ENCODE measurements at places on chromosomes 6 and 20. TPM values are rescaled to one million over a fixed set of nuclear protein-coding genes. Genes with fewer than 3 reads are reported as not detected.
A peak's percentile ranks its signal among the peaks of the same experiment; 100 is the strongest.

- H3K4me3 ChIP-seq = no peak overlapping the region
- H3K27ac ChIP-seq = no peak overlapping the region
- no peaks in the 10 kb centered on the region for H3K4me1 ChIP-seq
- H3K27me3 ChIP-seq = no peaks in the 10 kb centered on the region
- no peaks in the 10 kb centered on the region for H3K36me3 ChIP-seq
Observed at GRCh38 chr6:96101564-96101963, 85.8 kb downstream of the FUT9 start.

Gene TRIM31
- total RNA-seq = not detected

- DNase-seq = no peak
- H3K27ac ChIP-seq = no peak overlapping the region
- H3K27me3 ChIP-seq = no peaks in the 10 kb centered on the region
Observed at GRCh38 chr20:24017458-24017755, 28.8 kb upstream of the GGTLC1 start.

Gene FOXC1
- 2.4 TPM for total RNA-seq

DNA sequence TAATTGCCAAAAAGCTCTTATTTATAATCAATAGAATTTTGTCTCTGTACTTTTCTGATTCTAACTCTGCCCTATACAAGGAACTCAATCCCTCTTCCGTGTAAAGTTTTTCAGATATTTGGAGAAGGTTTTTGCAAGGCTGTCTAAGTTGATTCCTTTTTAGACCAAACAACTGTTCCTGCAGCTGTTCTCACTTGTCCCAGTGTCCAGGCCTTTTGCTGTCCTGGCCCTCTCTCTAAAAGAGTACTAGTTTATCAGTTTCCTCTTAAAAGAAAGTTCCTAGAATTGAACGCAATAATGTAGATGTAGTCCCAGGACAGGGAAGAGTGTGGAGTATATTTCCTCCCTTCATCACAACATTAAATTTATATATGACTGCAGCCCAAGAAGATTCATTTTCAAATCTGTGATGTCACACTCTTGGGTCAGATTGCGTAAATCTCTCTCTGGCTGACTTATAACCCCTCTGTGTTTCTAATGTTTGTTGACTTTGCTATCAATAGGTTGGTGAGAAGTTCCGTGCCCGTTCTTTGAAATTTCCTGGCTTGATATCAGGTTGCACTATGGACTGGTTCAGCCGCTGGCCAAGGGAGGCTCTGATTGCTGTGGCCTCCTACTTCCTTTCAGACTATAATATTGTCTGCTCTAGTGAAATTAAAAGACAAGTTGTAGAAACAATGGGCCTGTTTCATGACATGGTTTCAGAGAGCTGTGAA, 139.4 kb upstream of the GLP1R start:
- no peaks in the 10 kb centered on the region for H3K27me3 ChIP-seq
- DNase-seq = no peak
- H3K27ac ChIP-seq = no peak overlapping the region
- no peaks in the 10 kb centered on the region for H3K4me1 ChIP-seq
- H3K36me3 ChIP-seq = no peaks in the 10 kb centered on the region
- H3K4me3 ChIP-seq = no peak overlapping the region

GRCh38 chr20:49660912-49661311, 52.8 kb downstream of the B4GALT5 start:
- H3K36me3 ChIP-seq = no peaks in the 10 kb centered on the region
- no peaks in the 10 kb centered on the region for H3K27me3 ChIP-seq
- no peak overlapping the region for H3K4me3 ChIP-seq
- no peak for DNase-seq
- H3K27ac ChIP-seq = peak overlapping the region; percentile 90
- H3K4me1 ChIP-seq = peaks cover 61% of the 10 kb centered on the region
